Thymus (tissue), 14 donors: ENCODE measurements at places on chromosomes 13 and 19. TPM values are rescaled to one million over a fixed set of nuclear protein-coding genes. Genes with fewer than 3 reads are reported as not detected.

DNA sequence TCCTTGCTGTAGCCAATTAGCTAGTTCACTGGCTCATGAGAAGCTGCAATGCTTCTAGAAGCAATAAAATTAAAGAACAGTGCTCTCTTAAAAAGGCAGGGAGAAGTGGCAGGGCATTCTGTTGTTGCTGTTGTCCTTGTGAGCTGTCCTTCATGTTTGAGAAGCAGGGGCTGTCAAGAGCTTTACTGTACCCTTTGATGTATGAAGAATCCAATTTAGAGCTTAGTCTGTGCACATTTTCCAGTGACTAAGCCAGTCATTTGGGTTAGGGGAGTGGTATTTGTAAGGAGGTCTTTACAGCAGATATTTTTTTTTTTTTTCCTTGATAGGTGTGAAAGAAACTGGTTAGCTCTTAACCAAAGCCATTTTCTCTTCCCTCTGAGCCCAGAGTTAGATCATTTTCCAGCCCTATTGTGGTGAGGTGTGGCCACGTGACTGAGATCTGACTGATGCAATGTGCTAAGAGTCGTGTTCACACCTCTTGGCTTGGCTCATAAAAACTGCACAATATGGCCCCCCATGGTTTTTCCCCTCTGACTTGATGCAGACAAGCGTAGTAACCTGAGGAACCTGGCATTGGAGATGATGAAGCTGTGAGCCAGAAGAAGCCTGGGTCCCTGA is 309.6 kb upstream of the TMTC4 start:
- no peaks in the 10 kb centered on the region for H3K36me3 ChIP-seq
- DNase-seq: no peak
- no peak overlapping the region for H3K27ac ChIP-seq
- H3K4me1 ChIP-seq: no peaks in the 10 kb centered on the region

GRCh38 chr13:84536906-84537305 is 654.6 kb upstream of the SLITRK1 start:
- no peak overlapping the region for H3K27ac ChIP-seq

DNA sequence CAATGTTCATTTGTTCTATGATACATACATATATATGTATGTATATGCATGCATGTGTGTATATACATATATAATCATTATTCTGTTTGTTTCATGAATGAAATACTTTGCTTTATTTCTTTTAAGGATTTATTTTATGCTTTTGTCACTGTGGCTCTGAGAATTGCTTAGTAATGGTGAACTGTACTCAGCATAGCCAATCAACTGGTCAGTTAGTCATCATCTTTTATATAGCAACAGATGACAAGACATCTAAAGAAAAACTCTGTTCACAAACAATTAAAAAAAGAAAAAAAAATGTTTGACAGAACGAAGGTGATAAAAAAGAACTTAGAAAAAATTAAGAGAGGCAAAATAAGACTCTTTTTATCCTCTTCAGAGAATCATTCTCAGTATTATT is 1440.3 kb downstream of the PCDH9 start:
- H3K4me1 ChIP-seq: no peaks in the 10 kb centered on the region
- H3K27ac ChIP-seq: no peak overlapping the region
- no peaks in the 10 kb centered on the region for H3K36me3 ChIP-seq
- H3K4me3 ChIP-seq: no peak overlapping the region

Gene ZNF667
- total RNA-seq: 3.8 TPM

- no peaks in the 10 kb centered on the region for H3K27me3 ChIP-seq
- no peak for DNase-seq
- H3K4me3 ChIP-seq: no peak overlapping the region
- H3K36me3 ChIP-seq: no peaks in the 10 kb centered on the region
These were observed 64.3 kb downstream of the SPRY2 start for GRCh38 chr13:80276371-80277289.

DNA sequence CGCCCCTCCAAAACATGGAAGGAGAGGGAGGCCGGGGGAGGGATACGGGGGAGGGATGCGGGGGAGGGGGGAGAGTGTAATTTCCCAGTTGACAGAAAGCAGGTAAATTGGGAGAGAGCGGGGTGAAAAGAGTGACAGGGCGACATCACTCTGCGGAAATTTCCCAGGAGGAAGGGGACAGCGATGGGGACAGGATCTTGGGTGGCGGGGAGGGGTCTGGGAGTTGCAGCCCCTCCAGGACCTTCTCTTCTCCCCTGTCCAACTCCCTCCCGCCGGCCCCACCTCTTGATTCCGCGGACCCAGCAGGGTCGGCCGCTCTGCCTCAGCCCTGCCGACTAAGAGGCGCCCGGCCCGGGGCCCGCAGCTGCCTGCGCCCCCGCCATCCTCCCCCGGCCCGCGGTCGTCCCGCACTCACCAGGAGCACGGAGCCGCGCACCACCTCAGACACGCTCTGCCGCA is 108.0 kb upstream of the DOCK9 start:
- peak overlapping the region; percentile 71 for H3K4me3 ChIP-seq
- no peak overlapping the region for H3K27ac ChIP-seq
- no peak for DNase-seq
- H3K4me1 ChIP-seq: peaks cover 33% of the 10 kb centered on the region

DNA sequence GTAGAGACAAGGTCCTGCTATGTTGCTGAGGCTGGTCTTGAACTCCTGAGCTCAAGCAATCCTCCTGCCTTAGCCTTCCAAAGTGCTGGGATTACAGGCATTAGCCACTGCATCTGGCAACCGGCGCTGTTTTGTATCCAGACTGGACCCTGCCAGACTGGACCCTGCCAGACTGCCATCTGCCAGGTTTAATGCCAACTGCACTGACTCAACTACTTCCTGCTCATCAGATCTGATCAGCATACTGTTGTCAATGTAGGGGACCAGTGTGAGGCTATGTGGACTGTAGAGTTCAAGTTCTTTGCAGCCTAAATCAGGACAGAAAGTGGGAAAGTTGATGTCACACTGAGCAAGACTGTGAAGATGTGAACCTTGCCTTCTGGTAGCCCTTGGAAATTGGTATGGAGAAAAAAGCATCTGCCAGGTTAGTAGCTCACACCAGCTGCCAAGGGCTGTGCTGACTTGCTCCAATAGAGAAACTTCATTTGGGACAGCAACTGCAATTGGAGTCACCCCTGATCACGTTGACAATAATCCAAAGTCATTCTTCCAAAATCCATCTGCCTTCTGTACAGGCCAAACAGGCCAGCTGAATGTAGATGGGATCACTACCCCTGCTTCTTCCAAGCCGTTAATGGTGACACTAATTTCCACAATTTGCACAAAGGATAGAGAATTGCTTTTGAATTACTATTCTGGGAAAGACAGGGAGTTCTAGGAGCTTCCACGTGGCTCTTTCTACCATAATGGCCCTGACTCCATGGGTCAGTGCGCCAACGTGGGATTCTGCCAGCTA is 36.8 kb upstream of the ATP1A3 start:
- H3K4me1 ChIP-seq: no peaks in the 10 kb centered on the region
- H3K27me3 ChIP-seq: no peaks in the 10 kb centered on the region
- H3K27ac ChIP-seq: no peak overlapping the region
- DNase-seq: no peak
- H3K36me3 ChIP-seq: no peaks in the 10 kb centered on the region

GRCh38 chr19:6074709-6075403 is 35.4 kb downstream of the RFX2 start:
- peaks cover 4% of the 10 kb centered on the region for H3K36me3 ChIP-seq
- DNase-seq: no peak
- H3K27ac ChIP-seq: no peak overlapping the region
- H3K27me3 ChIP-seq: no peaks in the 10 kb centered on the region

DNA sequence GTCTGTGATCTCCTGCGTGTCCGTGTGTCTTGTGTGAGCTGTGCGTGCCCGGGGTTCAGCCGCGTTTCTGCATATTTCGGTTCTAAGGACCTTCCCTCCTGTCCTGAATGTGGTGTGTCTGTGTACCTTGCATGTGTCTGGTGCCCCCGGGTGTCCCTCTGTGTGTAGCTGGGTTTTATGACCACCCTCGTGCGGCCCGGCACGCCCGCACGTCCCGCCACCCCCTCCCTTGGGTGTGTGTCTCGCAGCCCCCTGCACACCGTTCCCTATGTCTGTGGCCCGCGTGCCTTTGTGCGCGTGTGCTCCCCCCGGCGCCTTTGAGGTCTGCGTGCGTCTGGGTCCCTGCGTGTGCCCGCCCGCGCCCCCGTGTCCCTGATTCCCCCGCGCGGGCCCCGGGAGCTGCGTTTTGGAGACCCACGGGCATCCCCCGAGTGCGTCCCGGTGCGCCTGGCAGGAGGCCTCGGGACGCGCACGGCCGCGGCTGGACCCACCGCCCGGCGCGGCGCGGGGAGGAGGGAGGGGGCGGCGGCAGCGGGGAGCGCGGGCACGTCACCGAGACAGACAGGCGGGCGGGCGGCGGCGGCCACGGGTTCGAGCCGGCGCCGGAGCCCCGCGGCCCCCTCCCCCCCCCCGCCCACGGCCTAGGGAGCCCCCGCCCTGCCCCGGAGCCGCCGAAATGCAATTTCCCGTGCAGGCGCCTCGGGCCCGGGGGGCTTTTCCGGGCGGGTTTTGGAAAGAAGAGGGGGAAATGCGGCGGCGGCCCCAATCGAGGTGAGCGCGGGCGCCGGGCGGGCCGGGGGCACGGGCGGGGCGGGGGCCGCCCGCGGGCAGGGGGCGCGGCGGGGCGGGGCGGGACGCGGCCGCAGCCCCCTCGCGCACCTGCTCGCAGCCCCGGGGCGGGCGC is 12.0 kb upstream of the NANOS3 start:
- H3K27me3 ChIP-seq: peaks cover 31% of the 10 kb centered on the region
- peak overlapping the region; percentile 70 for H3K4me3 ChIP-seq
- H3K4me1 ChIP-seq: peaks cover 37% of the 10 kb centered on the region

- H3K27me3 ChIP-seq: no peaks in the 10 kb centered on the region
- no peak overlapping the region for H3K4me3 ChIP-seq
- H3K27ac ChIP-seq: no peak overlapping the region
- peaks cover 69% of the 10 kb centered on the region for H3K36me3 ChIP-seq
These were observed 19.2 kb downstream of the PARP4 start for GRCh38 chr13:24493356-24493755.

DNA sequence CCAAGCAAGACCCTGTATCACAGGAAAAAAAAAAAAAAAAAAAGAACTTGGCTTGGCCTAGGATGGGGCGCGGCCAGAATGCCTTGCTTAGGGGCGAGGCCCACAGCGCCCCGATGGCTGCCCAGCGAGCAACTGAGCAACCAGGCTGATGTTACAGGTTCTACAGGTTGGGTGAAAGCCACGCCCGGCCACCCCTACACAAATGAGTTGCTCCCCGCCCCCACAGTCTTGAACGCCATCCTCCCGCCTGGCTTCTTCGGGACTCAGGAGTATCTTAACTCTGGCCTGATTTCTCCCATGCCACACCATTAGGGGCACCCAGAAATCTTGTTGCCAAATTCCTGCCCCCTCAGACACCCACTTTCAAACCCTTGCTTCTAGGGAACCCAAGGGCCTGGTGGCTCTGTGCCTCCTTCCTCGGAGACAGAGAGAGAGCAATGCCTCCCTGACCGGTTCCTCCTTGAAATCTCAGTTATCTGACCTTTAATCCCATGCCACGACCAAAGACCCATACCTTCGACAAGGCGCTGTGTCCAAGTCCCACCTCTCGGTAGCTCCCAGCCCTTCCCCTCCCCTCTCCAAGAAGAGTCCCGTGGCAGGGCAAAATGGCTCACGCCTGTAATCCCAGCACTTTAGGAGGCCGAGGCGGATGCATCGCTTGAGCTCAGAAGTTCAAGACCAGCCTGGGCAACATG is 1.1 kb upstream of the CBLC start:
- peaks cover 19% of the 10 kb centered on the region for H3K27me3 ChIP-seq
- no peaks in the 10 kb centered on the region for H3K4me1 ChIP-seq
- no peak overlapping the region for H3K27ac ChIP-seq

Gene UGGT2
- total RNA-seq: 6.4 TPM

DNA sequence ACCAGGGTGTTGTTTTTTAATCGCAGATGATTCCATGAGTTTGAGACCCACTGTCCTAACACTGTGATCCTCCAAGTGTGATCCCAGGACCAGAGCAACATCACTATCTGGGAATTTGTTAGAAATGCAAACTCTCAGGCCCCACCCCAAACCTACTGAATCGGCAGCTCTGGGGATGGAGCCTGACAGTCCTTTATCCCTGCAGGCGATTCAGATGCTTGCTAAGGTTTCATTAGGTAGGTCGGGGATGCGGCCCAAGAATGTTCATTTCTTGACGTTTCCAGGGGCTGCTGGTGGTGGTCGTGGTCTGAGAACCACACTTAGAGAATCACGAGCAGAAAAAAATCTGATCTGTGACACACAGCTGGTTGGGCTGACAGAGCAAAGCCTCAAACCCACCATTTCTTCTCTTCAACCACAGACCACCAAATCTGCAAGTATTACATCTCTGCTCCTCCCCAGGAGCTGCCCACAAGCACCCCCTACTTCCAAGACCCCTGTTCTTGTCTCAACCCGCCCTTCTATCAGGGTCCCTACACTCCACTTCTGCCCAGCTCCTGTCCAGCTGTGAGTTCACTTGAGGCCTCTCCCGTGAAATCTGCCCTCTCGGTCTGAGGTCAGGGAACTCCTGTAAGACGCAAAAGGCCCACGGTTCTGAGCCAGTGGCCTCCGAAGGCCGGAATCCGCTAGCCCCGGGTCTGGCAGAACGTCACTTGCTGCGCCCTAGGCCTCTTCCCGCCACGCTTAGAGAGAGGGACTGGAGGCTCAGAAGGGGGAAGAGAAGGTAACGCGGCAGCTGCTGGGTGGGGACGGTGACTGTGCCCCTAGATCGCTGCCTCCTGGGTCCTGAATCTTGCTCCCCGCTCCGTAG is 1.1 kb upstream of the FARP1 start:
- no peaks in the 10 kb centered on the region for H3K36me3 ChIP-seq
- H3K27me3 ChIP-seq: peaks cover 80% of the 10 kb centered on the region
- peak overlapping the region; percentile 37 for H3K4me3 ChIP-seq

DNA sequence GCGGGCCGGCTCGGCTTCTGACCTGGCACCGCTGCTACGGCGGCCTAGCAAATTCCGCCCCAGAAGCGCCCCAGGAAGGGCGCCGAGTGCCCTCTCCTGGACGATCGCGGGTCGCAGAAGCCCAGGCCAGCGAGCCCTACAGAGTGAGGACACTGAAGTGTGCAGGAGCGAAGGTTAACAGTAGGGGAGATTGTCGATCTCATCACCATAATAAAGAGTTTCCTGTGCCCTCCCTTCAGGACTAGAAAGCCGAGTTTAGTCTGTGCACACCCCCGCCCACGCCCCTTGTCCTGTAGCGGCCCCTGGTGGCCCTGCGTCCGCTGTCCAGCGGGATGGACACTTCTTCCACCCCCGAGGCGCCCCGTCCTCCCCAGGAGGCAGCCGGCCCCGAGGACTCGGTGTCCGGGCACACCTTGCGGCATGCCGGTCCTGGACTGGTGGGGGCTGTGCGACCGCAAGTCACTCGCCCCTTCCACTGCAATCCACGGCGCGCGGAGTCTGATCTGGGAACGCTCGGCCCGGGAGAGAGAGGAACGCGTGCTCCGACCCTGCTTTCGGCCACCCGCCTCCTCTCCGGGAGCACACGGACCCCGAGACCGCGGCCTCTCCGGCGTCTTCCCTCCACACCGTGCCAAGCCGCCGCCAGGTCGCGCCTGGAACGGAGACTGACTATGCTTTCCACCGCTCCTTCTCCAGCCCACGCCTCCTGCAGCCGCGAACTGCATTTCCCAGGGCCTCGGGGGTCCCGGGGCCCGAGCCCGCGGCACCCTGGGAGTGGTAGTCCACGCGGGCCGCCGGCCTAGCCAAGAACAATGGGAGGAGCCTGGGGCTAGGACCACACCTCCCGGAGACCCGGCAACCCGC is 770 bp upstream of the KMT2B start:
- peak overlapping the region; percentile 65 for H3K4me3 ChIP-seq
- peaks cover 38% of the 10 kb centered on the region for H3K27me3 ChIP-seq
- H3K4me1 ChIP-seq: peaks cover 35% of the 10 kb centered on the region
